Left colon (tissue), 2 donors: ENCODE measurements at places on chromosomes 6 and 20.

DNA sequence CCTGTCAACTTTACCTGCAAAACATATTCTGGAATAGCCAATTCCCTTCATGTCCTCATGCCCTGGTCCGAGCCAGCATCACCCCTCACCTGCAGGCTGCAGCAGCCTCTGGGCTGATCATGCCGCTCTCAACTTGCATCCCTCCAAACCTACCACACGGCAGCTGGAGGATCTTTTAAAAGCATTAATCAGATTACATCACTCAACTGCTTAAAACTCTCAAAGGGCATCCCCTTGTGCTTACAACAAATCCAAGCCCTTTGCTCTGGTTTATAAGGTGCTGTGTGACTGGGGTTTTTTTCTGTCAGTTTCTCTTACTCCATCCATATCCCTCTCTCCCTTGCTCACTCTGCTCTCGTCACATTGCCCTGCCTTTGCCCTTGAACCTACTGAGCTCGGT lies 24.0 kb downstream of the CD40 start:
- DNase-seq: no peak

GRCh38 chr6:6901205-6901719 lies 206.5 kb upstream of the RREB1 start:
- DNase-seq: no peak

GRCh38 chr6:13952101-13952500 lies 27.3 kb downstream of the RNF182 start:
- DNase-seq: no peak

- DNase-seq: no peak
These were observed 89.6 kb downstream of the FHL5 start for GRCh38 chr6:96652552-96652951.

GRCh38 chr6:105781248-105781647 lies 304.9 kb upstream of the PRDM1 start:
- no peak for DNase-seq

GRCh38 chr20:17605131-17605660 lies 35.3 kb downstream of the DSTN start:
- DNase-seq: no peak

DNA sequence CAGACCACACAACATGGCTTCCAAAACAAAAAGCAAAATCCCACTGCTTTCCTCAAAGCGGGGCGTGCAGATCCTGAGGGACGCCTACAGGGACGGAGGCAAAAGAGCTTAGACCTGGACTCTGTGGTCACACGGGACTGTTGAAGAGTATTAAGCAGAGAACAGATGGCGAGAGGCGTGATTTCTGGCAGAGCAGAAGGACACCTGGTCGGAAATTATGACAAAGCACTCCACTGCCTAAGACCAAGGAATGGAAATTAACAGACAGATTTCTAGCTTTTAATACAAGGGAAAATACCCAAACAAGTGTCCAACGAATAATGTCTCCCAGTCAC lies 15.4 kb downstream of the CST7 start:
- no peak for DNase-seq

- DNase-seq: no peak
These were observed 10.2 kb downstream of the SENP6 start for GRCh38 chr6:75611702-75612375.

GRCh38 chr6:150590446-150590845 lies 9.2 kb upstream of the PLEKHG1 start:
- no peak for DNase-seq
